ENCODE measurements at places on chromosomes 3 and 15.

DNA sequence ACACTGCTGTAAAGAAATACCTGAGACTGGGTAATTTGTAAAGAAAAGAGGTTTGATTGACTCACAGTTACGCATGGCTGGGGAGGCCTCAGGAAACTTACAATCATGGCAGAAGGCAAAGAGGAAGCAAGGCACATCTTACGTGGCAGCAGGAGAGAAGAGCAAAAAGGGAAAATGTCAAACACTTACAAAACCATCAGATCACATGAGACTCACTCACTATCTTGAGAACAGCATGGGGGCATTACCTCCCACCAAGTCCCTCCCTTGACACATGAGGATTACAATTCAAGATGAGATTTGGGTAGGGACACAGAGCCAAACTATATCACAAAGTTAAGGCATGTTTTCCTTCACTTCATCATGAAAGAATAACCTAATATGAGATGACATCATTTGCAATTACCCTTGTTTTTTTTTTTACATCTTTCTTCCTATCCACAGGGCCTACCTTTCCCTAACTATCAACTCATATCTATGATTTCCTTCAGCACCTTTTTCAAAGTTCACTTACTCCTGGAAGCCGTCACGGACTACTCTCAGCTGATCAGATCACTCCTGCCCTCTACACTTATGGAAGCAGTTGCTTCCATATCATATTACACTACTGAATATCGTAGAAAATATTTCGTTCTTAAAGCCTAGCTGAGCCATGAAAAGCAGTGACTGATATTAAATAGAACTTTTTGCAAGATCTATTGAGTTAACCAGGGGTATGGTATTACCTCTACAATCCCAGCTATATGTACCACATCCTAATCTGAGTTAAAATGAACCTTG lies 25.5 kb upstream of the ATP8B4 start:
- no peak for DNase-seq
- no peaks in the 10 kb centered on the region for H3K36me3 ChIP-seq
- H3K4me3 ChIP-seq, result no peak overlapping the region
- no peak overlapping the region for H3K27ac ChIP-seq
- no peaks in the 10 kb centered on the region for H3K27me3 ChIP-seq

DNA sequence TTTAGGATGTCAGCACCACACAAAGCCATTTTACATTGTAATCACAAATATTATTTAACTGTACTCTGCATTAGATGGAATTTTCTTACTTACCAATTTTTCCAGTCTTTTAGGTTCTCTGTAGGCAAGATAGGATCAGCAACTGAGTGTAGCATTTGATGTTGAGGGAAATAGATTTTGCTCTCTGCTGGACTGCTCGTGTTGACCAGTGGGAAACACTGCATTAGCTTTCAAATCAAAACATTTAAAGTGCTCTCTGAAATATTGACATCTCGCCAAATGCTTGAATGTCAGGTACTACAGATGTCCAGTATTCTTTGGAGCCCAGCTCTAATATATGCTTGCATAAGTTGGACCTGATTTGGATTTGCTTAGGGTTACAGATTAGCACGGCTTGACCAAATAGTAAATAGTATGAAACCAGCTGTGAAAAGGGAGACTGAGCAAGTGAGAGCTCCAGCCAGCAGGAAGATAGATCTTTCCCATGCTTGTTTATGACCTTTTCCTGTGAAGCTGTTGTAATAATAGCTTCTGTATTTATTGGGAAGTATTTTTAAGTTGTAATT lies 29.5 kb downstream of the P2RY14 start:
- H3K27ac ChIP-seq, result no peak overlapping the region
- H3K4me3 ChIP-seq, result no peak overlapping the region
- DNase-seq, result no peak
- H3K36me3 ChIP-seq, result no peaks in the 10 kb centered on the region

DNA sequence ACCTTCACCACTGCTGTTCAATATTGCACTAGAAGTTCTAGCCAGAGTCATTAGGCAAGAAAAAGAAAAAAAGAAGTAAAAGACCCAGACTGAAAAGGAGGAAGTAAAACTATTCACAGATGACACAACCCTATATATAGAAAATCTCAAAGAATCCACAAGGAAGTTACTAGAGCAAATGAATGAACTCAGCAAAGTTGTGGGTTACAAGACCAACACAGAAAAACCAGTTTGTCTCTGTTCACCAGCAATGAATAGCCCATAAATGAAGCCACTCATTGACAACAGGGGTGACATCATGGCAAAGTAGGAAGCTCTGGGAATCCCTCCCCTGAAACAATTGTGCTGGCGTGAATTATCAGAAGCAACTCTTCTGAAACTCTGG lies 4.6 kb downstream of the CFAP100 start:
- peaks cover 25% of the 10 kb centered on the region for H3K4me1 ChIP-seq
- no peak for DNase-seq
- H3K27me3 ChIP-seq, result no peaks in the 10 kb centered on the region

DNA sequence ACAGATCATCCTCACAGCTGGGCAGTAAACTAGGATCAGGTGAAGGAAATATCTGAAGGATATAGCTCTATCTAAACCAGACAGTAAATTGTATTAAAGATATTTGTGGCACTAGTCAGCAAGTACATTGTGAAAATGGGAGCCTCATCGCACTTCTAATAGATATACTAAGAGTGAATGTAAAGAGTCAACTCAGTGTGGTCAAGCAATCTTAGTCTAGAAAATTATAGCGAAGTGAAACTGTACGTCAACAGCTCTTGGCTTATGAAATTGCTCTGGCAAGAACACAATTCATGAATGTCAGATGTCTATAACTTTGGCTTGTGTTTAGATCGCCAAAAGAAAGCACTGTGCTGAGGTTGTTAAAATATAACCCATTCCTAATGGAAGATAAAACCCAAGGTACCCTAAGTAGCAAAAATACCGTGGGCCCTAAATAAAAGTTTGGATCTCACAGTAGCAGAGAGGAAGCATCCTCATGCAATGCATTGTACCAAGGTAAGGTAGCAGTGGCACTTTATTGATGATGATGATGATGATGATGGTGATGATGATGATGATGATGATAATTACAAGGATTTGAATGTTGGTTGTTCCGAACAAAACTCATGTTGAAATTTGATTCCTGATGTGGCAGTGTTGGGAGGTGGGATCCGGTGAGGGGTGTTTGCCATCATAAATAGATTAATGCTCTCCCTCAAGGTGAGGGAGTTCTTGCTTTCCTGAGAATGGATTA lies 228.5 kb downstream of the UNC13C start:
- no peaks in the 10 kb centered on the region for H3K36me3 ChIP-seq
- no peak overlapping the region for H3K27ac ChIP-seq
- DNase-seq, result no peak
- peaks cover 4% of the 10 kb centered on the region for H3K27me3 ChIP-seq

DNA sequence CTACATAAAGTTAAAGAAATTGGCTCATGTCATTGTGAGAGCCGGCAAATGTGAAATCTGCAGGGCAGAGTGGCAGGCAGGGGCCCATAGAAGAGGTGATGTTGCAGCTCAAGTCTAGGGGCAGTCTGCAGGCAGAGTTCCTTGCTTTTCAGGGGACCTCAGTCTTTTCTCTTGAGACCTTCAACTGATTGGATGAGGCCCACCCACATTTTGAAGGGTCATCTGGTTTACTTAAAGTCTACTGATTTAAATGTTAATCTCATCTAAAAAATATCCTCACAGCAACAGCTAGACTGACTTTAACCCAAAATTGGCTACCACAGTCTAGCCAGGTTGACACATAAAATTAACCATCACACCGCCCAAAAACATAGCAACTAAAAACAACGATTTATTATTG lies 77.6 kb upstream of the ALDH1L1 start:
- no peak overlapping the region for H3K4me3 ChIP-seq
- H3K36me3 ChIP-seq, result no peaks in the 10 kb centered on the region
- no peak for DNase-seq
- H3K4me1 ChIP-seq, result peaks cover 19% of the 10 kb centered on the region
- no peak overlapping the region for H3K27ac ChIP-seq

DNA sequence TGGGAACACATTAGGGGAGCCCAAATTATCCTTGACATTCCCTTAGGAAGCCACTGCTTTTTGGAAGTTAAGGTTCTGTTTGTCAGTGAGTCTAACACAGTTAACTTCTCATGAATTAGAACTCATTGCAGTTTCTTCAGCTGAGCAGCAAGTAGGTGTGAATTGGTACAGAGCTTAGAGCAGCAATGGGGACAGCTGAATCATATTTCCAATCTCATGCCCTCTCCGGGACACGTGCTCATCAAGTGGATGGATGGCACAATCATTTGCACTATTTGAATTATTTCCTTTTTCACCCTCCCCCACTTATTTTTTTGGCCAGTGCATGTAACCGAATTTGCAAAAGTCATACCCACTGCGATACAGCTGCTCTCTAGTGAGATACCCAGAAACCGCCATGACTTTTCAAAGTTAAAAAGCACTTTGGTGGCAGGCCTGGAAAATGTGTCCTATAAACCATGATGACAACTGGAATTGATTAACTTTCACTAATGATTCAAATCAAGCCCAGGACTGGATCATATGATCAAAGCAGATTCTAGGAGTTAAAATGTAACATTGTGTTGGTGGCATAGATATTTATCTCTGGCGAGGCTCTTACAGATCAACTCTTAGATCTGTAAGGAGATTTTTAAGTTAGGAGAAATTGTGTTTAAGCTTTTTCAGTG lies 76.4 kb downstream of the EBLN2 start:
- no peaks in the 10 kb centered on the region for H3K36me3 ChIP-seq
- no peak for DNase-seq

- peak overlapping the region; percentile 50 for H3K27ac ChIP-seq
- no peak overlapping the region for H3K4me3 ChIP-seq
- no peak for DNase-seq
- peaks cover 18% of the 10 kb centered on the region for H3K36me3 ChIP-seq
These were observed 51.1 kb upstream of the SEC22A start for GRCh38 chr3:123150449-123151215.

DNA sequence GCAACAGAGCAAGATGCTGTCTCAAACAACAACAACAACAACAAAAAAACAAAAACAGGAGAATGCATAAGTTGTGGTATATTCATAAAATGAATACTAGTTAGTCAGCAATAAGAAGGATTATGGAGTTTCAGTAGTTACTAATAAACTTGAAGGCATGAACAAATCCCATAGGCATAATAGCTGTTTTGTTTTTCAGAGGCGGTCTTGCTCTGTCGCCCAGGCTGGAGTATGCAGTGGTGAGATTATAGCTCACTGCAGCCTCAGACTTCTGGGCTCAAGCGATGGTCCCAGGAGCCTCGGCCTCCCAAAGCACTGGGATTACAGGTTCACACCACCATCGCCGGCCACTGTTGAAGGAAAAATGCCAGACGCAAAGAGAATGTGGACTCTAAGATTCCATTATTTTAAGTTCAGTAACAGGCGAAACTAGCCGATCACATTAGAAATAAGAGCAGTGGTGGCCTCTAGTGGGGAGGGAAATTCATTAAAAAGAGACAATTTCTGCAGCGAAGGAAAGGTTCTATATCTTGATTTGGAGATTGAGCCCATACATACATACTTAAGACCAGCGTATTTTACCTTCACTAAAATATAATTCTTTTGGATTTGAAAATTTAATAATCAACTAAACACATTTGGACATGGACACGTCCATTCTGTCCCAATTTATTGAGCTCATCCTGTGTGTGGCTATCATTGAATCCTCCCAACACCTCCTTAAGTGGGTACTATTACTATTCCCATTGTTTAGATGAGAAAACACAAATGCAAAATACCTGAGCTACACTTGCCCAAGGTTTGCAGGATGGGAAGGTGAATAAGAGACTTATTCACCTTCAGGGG lies 27.4 kb upstream of the HDAC11 start:
- H3K36me3 ChIP-seq, result no peaks in the 10 kb centered on the region
- H3K27ac ChIP-seq, result no peak overlapping the region
- peaks cover 15% of the 10 kb centered on the region for H3K4me1 ChIP-seq

GRCh38 chr3:23682646-23683045 lies 123.1 kb upstream of the UBE2E1 start:
- no peak overlapping the region for H3K4me3 ChIP-seq
- no peaks in the 10 kb centered on the region for H3K27me3 ChIP-seq
- H3K4me1 ChIP-seq, result peaks cover 7% of the 10 kb centered on the region
- DNase-seq, result no peak
- H3K36me3 ChIP-seq, result no peaks in the 10 kb centered on the region
- H3K27ac ChIP-seq, result no peak overlapping the region
